ENCODE measurements at places on chromosomes 1 and 21. TPM values are rescaled to one million over a fixed set of nuclear protein-coding genes. Genes with fewer than 3 reads are reported as not detected.

Gene SLAMF9
- total RNA-seq, result not detected

Gene DMBX1
- total RNA-seq, result 0.05 TPM

Gene GSTM5
- total RNA-seq, result not detected

Gene FAAH
- 25.9 TPM for total RNA-seq

Gene LIN9
- 11.4 TPM for total RNA-seq
